NCI-H774 (cell line): ENCODE measurements at places on chromosomes 11 and 22.

DNA sequence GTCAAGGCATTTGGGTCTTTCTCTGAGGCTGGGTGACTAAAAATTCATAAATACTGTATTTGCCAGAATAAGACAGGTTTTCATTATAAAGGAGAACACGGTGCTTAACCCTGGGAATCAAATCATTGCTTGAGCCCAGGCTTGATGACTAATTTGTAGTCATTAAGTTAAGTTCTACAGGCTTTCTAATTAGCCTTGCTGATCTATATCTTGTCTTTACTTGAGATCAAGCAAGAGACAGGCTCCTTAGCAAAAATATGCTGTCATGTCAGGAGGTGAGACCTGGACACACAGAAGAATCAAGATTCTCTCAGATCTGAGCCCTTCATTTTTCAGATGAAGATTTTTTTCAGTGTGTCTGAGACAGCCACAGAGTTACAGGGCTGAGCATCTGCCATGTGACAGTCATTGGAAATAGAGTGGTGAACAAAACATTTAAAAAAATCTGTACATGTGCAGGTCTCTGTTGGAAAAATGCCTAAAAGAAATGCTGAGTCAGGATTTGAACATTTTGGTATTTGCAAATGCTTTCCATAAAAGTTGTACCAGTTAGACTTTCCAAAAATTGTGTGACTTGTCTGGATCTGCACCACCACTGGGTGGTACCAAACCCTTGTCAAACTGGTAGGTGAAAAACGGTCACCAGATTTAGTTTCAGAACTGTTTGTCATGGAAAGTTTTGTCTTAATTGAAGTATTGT is 14.6 kb downstream of the ACAT1 start:
- DNase-seq = no peak

GRCh38 chr11:6604081-6604626 is 580 bp downstream of the ILK start:
- no peak for DNase-seq

GRCh38 chr11:131533998-131534397 is 163.6 kb downstream of the NTM start:
- DNase-seq = no peak

GRCh38 chr11:693415-693831 is 1.6 kb downstream of the DEAF1 start:
- DNase-seq = no peak

DNA sequence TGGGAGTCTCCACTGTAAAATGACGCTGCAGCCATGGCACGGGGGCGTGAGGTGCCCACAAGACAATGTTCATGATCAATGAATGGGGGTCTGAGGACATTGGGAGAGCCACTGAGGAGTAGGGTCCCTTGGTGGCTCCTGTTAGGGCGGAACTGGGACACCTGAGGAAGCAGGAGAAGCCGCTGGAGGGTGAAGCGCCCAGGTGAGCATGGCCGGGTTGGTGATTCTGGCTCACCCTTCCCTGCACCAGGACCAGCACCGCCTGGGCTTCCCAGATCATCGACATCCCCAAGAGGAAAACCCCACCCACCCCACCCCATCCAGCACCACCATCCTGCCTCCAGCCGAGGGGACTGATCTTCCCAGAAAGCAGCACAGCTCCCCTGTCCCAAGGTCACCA is 30.6 kb downstream of the SHANK2 start:
- DNase-seq = no peak

DNA sequence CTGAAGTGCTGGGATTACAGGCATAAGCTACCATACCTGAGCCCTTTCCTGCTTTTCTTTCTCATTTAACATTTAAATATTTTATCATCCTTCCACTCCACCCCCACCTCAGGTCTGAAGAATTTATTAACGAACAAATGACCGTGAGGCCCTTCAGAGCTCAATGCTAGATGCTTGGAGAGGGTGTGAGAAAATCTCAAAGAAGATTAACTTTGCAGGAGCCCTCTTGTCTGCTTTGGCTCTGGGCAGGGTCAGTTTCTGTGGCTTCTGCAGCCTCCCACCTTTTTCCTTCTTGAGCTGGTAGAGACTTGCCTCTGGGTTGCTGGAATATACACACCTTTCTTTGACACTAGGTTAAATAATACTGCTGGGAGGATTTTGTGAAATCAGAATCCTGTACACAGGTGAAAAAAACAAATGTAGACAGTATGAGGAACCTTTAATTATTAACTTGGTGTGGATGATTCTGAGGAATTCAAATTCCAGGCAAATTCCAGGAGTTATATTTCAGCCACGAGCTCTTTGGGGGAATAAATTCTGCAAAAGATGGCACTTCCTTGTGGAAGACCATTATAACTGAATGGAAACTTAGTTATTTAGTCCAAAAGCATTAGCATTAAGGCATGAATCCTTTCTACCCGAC is 3.4 kb upstream of the ZBTB44 start:
- DNase-seq = no peak

- DNase-seq = no peak
These were observed 23.0 kb downstream of the CD5 start for GRCh38 chr11:61125310-61125684.

DNA sequence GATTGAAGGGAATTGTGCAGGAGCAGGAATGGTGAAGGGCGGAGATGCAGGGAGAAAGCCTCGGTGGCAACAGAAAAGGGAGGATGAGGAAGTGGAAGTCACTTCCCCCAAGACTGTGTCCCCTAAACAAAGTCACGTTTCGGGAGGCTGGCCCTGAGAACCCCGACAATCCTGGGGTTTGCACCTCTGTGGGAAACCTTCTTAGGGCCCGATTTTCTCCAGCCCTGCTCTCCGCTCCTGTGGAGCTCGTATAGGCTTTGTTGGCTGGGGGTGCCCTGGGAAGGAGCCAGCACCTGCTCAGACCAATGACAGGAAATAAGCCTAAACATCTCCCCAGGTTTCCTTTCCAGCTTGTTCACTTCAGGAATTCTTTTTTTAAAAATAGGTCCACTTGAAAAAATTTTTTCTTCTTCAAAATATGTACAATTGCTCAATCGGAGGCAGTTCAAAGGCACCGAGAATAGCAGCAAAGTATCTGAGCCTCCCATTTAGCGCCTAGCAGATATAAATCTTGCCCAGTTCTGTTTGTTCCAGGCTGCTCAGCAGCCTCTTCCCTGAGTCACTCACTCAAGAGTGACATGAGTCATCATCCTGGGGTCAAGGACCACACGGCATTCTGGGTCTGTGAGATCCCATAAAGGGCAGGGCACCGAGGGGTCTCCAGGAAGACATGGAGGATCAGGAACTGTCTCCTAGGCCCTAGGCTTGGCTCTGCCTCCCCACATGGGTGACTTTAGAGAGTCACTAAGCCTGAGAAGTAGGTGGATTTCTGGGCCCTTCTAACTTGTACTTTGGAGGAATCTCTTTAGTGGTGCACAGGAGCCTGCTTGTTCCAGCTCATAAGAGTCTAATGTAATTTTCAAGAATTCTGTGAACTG is 34.0 kb downstream of the IRAG1 start:
- no peak for DNase-seq

GRCh38 chr22:50671641-50672040 is 982 bp upstream of the SHANK3 start:
- DNase-seq = no peak

DNA sequence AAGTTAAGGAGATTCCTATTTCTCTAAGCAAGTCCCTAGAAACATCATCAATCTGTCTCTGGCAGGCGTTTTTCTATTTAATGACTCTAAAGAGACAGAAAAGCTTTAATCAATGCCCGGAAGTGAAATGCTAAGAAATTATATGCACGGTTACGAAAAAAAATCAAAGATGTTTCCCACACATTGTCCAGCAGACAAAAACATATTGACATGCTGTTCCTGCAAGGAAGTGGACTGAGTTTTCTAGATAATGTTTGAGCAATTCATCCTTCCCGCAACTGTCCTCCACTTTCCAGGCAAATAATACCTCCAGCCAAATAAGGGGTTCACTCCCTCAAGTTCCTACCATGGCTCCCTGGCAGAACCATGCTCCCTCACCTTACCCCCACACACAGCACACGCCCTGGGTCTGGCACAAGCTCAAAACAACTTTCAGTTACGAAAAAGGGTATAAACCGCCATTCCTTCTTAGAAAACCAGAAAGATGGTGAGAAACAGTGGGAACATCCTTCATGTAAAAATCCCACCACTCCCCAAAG is 29.6 kb downstream of the GALNT18 start:
- DNase-seq = no peak

DNA sequence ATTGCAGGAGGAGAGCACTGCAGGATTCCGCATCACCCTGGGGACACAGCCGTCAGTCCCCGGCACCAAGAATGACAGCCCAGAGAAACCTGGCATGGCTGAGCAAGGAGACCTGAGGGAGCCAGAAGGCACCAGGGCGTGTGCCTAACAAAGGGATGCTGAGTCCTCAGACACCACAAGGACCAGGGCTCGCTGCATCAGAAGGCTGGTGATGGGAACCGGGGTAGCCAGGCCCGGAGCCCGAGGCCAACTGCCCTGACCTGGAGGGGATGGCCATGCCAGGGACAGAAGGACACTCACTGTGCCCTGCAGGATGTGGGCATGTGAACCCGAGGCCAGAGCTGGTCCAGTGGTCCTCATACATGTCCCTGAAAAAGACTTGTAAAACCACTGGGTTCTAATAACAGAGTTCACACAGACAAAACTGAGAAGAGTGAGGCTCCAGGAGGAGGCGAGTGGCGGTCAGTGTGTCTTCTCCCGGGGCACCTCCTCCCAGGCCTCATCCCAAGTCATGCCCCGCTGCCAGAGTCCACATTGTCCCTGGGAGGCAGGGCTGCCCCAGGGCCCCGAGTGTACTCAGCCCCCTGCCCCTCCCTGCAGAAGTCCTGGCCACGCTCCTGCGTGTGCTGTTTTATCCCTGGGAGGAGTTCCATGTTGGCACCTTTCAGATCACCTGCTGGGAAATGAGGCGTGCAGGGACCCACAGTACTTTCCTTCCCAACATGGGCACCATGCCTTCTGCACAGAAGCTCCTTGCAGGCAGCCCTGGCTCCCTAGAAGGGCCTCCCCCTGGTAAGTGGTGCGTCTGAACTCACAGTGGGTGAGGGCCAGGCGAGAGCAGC is 42.5 kb downstream of the TBX1 start:
- DNase-seq = no peak

DNA sequence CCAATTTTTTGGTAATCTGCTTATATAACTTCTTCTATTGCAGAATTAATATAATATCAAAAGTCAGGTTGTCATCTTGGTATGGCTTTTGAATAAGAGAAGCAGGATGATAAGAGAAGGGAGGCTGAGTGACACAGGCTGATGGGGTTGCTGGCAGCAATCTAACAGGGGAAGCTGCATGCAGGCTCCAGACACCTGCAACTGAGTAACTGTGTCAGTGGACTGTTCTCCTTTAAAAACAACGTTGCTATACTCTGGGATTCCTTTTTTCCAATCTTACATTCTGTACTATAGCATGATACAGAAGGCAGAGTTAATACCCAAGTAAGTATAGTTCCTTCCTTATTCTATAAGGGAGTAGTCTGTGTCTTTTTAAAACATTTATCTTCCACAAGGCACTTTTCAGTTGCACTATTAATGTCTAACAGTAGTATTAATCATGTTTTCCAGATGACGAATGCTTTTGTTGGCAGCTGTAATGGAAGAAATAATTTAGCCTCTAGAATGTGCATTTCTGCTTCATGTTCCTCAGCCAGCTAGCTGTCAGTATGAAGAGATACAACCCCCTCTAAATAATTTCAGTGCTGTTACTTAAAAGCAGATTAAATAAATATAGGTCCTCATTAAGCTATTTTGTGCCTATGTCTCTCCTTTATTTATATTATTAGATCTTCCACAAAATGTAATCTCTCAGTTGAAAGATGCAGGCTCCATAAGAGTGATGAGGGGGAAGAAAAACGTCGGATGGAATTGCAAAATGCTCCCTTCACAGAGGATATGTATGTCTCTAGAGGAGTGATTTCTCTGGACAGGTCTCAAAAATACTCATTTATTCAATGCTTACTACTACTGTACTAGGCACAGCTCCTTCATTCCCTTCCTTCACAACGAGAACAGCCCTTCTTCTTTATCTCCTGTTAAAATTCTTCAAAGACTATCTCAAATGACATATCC is 50.8 kb downstream of the ATG16L2 start:
- DNase-seq = no peak

- no peak for DNase-seq
These were observed 12.3 kb upstream of the SHANK3 start for GRCh38 chr22:50660306-50660705.
